Lung (tissue), 17 donors: ENCODE measurements at places on chromosomes 6 and 20. TPM values are rescaled to one million over a fixed set of nuclear protein-coding genes. Genes with fewer than 3 reads are reported as not detected.

GJA10 gene
- total RNA-seq = not detected

SNX14 gene
- total RNA-seq = 171 TPM

- H3K36me3 ChIP-seq = no peaks in the 10 kb centered on the region
- H3K4me3 ChIP-seq = no peak overlapping the region
- DNase-seq = no peak
- peaks cover 2% of the 10 kb centered on the region for H3K4me1 ChIP-seq
- no peaks in the 10 kb centered on the region for H3K27me3 ChIP-seq
These were observed 337.6 kb downstream of the CDC5L start for GRCh38 chr6:44725070-44725469.

DNA sequence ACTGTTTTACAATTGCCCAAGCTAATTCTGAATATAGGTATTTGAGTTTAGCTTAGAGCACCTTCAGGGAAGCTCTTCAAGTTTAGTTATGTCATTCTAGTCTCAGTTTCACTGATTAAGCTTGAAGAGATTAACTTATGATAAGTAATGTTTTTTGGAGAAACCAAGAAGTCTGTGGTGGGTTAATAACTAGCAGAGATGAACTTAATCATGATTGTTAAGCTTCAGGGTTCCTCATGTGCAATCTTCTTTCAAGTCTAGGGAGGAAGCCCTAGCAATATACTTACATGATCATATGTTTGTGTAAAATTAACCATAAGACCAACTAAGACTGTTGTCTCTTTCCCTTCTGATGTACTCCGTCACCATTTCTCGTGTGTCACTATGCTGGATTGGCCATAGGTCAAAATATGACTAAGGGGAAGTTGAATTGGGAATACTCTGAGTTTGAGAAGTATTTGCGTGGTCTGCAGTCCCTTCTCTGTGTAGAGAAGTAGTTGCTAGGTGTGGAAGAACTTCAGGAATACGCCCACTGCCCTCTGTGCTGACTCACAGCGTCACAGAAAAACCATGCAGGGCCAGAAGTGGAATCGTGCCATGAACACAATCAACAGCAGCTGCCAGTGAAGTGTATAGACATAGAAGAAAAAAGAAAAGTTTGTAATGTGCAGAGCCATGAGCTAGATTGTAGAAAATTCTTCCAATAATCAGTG lies 88.3 kb downstream of the SH3BGRL2 start:
- no peak for DNase-seq
- no peaks in the 10 kb centered on the region for H3K36me3 ChIP-seq
- H3K27me3 ChIP-seq = no peaks in the 10 kb centered on the region
- no peak overlapping the region for H3K27ac ChIP-seq

- H3K27me3 ChIP-seq = no peaks in the 10 kb centered on the region
- H3K4me3 ChIP-seq = no peak overlapping the region
- H3K27ac ChIP-seq = no peak overlapping the region
These were observed 29.9 kb downstream of the FRK start for GRCh38 chr6:116030770-116031169.

GRCh38 chr6:4185846-4186245 lies 50.5 kb upstream of the ECI2 start:
- H3K4me3 ChIP-seq = no peak overlapping the region
- H3K36me3 ChIP-seq = no peaks in the 10 kb centered on the region
- no peak for DNase-seq
- H3K27ac ChIP-seq = no peak overlapping the region

DNA sequence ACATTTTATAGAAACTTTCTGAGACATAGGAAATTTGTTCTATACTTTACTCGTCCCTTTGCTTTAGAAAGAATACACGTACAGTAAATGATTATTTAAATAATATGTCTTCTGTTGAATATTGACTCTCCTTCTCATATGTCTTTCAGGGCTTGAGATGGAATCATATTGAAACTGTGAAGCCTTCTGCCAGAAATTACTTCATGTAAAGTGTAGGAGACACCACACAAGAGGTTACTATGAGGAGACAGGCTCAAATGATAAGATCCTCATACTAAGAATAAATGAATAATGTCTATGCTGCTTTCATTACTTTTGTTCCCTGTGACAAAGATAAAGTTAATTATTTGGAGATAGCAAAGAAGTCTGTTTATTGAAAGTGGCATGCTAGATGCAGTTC lies 1240.3 kb upstream of the MAP3K7 start:
- H3K4me3 ChIP-seq = no peak overlapping the region
- H3K36me3 ChIP-seq = no peaks in the 10 kb centered on the region
- no peak for DNase-seq
- no peak overlapping the region for H3K27ac ChIP-seq
- H3K27me3 ChIP-seq = no peaks in the 10 kb centered on the region
- H3K4me1 ChIP-seq = no peaks in the 10 kb centered on the region

- H3K4me3 ChIP-seq = no peak overlapping the region
- no peaks in the 10 kb centered on the region for H3K4me1 ChIP-seq
- no peak overlapping the region for H3K27ac ChIP-seq
- no peaks in the 10 kb centered on the region for H3K27me3 ChIP-seq
- no peak for DNase-seq
- H3K36me3 ChIP-seq = no peaks in the 10 kb centered on the region
These were observed 1.6 kb downstream of the TRDN start for GRCh38 chr6:123635144-123635543.

DNA sequence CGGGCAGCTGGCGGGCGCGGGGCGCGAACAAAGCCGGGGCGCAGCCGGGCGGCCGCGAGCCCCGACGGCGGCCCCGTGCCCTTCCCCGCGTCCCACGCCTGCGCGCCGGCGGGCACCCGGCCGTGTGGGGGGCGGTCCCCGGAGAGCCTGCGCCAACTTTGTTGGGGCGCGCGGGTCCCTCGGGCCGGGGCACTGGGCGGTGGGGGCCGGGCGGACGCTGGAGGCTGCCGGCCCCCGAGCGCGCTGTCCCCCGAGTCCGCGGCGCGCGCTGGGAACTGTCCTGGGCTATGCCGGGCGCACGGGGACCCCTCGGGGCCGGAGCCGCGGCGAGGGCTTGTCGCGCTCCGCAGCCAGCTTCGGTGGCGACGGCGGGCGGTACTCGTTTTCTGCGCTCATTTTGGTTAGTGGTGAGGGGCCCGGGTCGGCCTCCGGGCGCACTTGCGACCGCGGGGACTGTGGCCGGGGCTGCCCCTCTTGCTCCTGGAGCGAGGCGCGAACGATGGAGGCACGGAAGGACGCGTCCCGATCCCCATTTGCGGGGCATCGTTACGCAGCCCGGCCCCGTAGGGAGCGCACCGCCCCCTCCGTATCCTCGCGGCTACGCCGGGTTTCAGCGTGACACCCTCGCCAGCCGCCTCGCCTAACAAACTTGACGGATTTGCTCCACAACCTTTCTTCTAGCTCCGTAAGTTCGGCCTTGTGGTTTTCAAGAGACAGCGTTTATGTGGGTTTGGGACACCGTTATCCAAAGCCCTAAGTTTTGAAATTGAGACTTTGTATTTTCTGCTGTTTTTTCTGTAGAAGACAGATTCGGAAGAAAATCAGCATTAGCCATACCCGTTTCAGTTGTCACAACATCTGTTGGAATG lies 622 bp downstream of the SS18L1 start:
- H3K4me1 ChIP-seq = peaks cover 36% of the 10 kb centered on the region
- H3K4me3 ChIP-seq = peak overlapping the region; percentile 86
- peak overlapping the region; percentile 97 for H3K27ac ChIP-seq
- peak; percentile 61 for DNase-seq

DNA sequence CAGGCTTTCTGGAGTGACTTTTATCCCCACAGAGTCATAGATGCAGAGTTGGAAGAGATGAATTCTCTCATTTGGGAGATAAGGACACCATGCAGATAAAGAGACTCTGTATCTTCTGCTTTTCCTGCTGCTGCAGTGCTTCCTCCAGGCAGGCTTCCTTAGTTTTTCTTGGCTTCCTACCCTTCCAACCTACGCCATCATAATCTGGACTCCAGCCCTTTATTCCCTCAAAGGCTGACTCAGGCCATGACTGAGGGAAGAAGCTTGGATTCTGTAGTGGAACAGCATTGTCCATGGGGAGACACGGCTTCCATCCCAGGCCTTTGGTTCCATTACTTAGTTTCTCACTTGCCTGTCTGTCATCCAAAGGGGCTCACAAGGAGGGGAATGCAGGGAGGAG lies 6.5 kb upstream of the RNF24 start:
- H3K36me3 ChIP-seq = no peaks in the 10 kb centered on the region
- H3K4me3 ChIP-seq = no peak overlapping the region
- no peak overlapping the region for H3K27ac ChIP-seq
- no peak for DNase-seq

DNA sequence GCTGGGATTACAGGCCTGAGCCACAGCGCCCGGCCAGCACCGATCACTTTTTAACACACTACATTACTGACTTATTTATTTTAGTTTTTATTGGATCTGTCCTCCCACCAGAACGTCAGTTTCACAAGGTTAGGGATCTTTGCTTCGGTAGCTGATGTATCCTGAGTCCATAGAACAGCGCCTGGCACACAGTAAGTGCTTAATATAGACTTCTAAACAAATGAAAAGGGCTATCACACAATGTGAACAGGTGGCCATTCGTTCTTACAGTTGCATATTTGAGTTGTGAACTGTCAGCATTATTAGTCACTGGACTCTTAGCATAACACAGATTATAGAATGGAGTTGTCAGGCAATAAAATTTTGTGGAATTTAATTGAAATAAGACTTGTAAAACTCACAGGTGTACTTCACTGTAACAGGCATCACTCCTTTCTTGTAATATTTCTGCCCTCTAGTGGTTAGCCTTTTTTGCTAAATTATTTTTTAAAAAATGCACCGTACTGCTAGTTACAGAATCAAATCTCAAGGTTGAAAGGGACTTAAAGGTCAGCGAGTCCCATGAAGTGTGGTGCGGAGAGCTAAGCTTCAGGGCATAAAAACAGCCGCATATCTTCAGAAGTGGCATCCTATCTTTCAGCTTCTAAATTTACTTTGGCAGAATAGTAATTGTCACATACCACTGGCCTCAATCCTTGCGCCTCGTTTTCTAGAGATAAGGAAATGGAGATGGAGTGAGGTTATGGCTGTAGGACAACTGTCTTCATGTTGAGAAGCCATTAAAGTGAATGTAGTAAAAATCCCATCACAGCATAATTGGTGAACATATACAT lies 3.4 kb upstream of the TBC1D7 start:
- no peaks in the 10 kb centered on the region for H3K27me3 ChIP-seq
- peak overlapping the region; percentile 25 for H3K27ac ChIP-seq
- peaks cover 3% of the 10 kb centered on the region for H3K36me3 ChIP-seq
- no peak overlapping the region for H3K4me3 ChIP-seq
- no peak for DNase-seq

- H3K27ac ChIP-seq = peak overlapping the region; percentile 85
- peaks cover 21% of the 10 kb centered on the region for H3K4me1 ChIP-seq
- H3K4me3 ChIP-seq = no peak overlapping the region
These were observed 1.9 kb upstream of the AP5S1 start for GRCh38 chr20:3818155-3819151.

- H3K27ac ChIP-seq = no peak overlapping the region
- DNase-seq = peak; percentile 76
- H3K27me3 ChIP-seq = no peaks in the 10 kb centered on the region
- no peak overlapping the region for H3K4me3 ChIP-seq
- no peaks in the 10 kb centered on the region for H3K4me1 ChIP-seq
These were observed 16.9 kb upstream of the PTCRA start for GRCh38 chr6:42898891-42899361.

GRCh38 chr6:14921878-14922671 lies 323.8 kb upstream of the JARID2 start:
- H3K27ac ChIP-seq = no peak overlapping the region
- H3K36me3 ChIP-seq = no peaks in the 10 kb centered on the region
- H3K27me3 ChIP-seq = no peaks in the 10 kb centered on the region
- H3K4me1 ChIP-seq = peaks cover 2% of the 10 kb centered on the region
- peak; percentile 34 for DNase-seq

DNA sequence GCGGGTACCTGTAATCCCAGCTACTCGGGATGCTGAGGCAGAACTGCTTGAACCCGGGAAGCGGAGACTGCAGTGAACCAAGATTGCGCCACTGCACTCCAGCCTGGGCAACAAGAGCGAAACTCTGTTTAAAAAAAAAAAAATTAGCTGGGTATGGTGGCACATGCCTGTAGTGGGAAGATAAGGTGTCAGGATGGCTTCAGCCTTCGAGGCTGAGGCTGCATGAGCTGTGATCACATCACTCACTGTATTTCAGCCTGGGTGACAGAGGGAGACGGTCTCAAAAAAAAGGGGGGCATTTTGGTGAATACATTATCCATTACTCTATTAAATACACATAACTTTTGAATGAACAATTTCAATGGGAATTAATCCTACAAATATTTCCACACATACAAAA lies 32.4 kb downstream of the SNX3 start:
- no peaks in the 10 kb centered on the region for H3K36me3 ChIP-seq
- H3K27ac ChIP-seq = no peak overlapping the region
- no peak overlapping the region for H3K4me3 ChIP-seq

GRCh38 chr6:143050509-143050908 lies 10.2 kb upstream of the AIG1 start:
- no peak for DNase-seq
- H3K27ac ChIP-seq = no peak overlapping the region
- H3K27me3 ChIP-seq = no peaks in the 10 kb centered on the region
- H3K4me1 ChIP-seq = peaks cover under 1% of the 10 kb centered on the region
- no peaks in the 10 kb centered on the region for H3K36me3 ChIP-seq
- H3K4me3 ChIP-seq = no peak overlapping the region

DNA sequence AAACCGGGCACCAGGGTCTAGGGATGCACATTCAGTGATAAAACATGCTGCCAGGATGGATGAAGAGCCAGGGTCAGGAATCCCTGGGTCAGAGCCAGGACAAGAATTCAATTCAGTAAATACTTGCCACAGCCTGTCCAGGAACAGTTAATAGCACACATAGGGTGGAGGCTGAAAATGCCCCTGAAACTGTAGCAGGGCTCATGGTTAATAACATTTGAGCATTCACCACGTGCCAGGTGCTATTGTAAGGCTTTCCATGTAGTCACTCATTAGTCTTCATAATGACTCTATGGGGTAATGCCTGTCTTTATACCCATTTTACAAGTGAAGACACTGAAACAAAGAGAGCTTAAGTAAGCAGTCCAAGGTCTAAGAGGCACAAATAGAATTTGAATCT lies 296.3 kb downstream of the LRFN2 start:
- H3K27ac ChIP-seq = no peak overlapping the region
- no peak for DNase-seq
- H3K4me3 ChIP-seq = no peak overlapping the region
- no peaks in the 10 kb centered on the region for H3K4me1 ChIP-seq
- H3K27me3 ChIP-seq = no peaks in the 10 kb centered on the region
- no peaks in the 10 kb centered on the region for H3K36me3 ChIP-seq

DNA sequence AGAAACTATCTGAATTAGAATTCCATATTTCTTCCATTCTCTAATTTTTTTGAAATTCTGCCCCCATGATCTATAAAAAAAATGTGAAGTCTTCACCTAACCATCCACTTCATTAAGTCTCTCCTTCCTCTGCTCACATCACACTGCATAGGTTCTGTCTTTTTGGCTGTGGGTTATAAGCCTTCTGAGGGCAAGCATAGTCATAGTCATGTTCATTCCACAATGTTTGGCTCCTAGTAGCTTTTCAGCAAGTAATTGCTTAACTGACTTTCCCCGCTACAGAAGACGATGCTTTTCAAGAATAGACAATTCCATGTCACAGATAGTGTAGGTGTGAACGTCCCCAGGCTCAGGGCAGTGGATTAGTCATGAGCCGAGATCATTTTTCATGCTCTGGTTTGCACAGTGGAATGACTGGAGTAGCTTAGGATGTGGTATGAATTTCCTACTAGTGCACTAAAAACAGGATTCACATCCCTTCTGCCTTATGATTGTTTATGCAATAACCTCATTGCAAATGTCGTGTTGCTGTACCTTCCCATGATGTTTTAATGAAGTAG lies 29.1 kb downstream of the WRNIP1 start:
- DNase-seq = no peak
- H3K27ac ChIP-seq = no peak overlapping the region
- H3K4me3 ChIP-seq = no peak overlapping the region
- H3K27me3 ChIP-seq = no peaks in the 10 kb centered on the region

GRCh38 chr6:143592335-143592734 lies 80.8 kb upstream of the FUCA2 start:
- H3K4me1 ChIP-seq = no peaks in the 10 kb centered on the region
- no peaks in the 10 kb centered on the region for H3K36me3 ChIP-seq
- no peak overlapping the region for H3K4me3 ChIP-seq
- no peak overlapping the region for H3K27ac ChIP-seq
